ENCODE measurements at places on chromosomes 16 and 17. TPM values are rescaled to one million over a fixed set of nuclear protein-coding genes. Genes with fewer than 3 reads are reported as not detected.
A peak's percentile ranks its signal among the peaks of the same experiment; 100 is the strongest.

- no peak overlapping the region for H3K27ac ChIP-seq
- no peak overlapping the region for H3K4me3 ChIP-seq
- H3K27me3 ChIP-seq: peaks cover 28% of the 10 kb centered on the region
Measured at GRCh38 chr16:65118871-65119270, 3.0 kb downstream of the CDH11 start.

- H3K4me1 ChIP-seq: no peaks in the 10 kb centered on the region
- H3K36me3 ChIP-seq: peaks cover 7% of the 10 kb centered on the region
- no peaks in the 10 kb centered on the region for H3K27me3 ChIP-seq
- H3K27ac ChIP-seq: peak overlapping the region; percentile 58
Measured at GRCh38 chr17:13996748-13997147, 72.6 kb upstream of the COX10 start.

GRCh38 chr17:45732926-45733505 is 51.1 kb upstream of the CRHR1 start:
- peaks cover 67% of the 10 kb centered on the region for H3K27me3 ChIP-seq
- no peak overlapping the region for H3K27ac ChIP-seq
- DNase-seq: no peak
- no peak overlapping the region for H3K4me3 ChIP-seq
- no peaks in the 10 kb centered on the region for H3K4me1 ChIP-seq

- H3K4me1 ChIP-seq: peaks cover 14% of the 10 kb centered on the region
- H3K36me3 ChIP-seq: no peaks in the 10 kb centered on the region
- DNase-seq: no peak
- peaks cover 4% of the 10 kb centered on the region for H3K27me3 ChIP-seq
Measured at GRCh38 chr17:17506893-17507464, 10.8 kb upstream of the RASD1 start.

- H3K4me3 ChIP-seq: no peak overlapping the region
- peaks cover 7% of the 10 kb centered on the region for H3K36me3 ChIP-seq
- H3K27ac ChIP-seq: no peak overlapping the region
- peaks cover 30% of the 10 kb centered on the region for H3K4me1 ChIP-seq
- peaks cover 55% of the 10 kb centered on the region for H3K27me3 ChIP-seq
- DNase-seq: no peak
Measured at GRCh38 chr16:86512301-86512859, 2.1 kb downstream of the FOXF1 start.

DNA sequence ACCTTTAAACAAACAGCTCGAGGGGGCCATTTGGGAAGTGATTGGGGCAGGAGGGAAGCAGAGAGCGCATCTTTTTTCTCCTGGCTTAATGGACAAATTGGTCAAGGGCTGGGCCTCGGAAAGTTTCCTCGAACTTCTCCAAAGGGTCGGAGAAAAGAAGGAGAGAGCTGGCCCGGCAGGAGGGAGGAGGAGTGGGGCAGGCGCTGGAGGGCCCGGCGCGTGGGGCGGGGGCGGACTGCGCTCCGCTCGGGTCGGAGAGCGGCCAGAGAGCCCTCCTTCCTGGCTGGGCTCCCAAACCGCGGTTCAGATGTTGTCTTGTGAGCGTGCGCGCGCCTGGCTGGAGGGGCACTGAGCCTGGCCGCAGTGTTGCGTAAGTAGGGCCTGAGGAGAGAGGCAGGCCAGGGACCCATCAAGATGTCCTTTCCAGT is 1.2 kb downstream of the MMP2 start:
- H3K4me1 ChIP-seq: peaks cover 3% of the 10 kb centered on the region
- DNase-seq: no peak
- no peak overlapping the region for H3K4me3 ChIP-seq
- H3K27me3 ChIP-seq: peaks cover 66% of the 10 kb centered on the region
- H3K27ac ChIP-seq: no peak overlapping the region
- H3K36me3 ChIP-seq: peaks cover 8% of the 10 kb centered on the region

- no peaks in the 10 kb centered on the region for H3K27me3 ChIP-seq
- H3K4me1 ChIP-seq: peaks cover 19% of the 10 kb centered on the region
- peak within 1 kb of the TSS; percentile 94 for H3K27ac ChIP-seq
- peak within 1 kb of the TSS; percentile 99 for H3K4me3 ChIP-seq
- peak; percentile 73 for DNase-seq
- H3K36me3 ChIP-seq: peaks cover 16% of the 10 kb centered on the region
Measured at GRCh38 chr17:51166198-51166986, at the start of gene NME2. Gene NME2 (plus strand): TSS chr17:51166411. CDS start chr17:51166831, 420 bp downstream.

GRCh38 chr17:65385726-65386125 is 175.7 kb downstream of the AXIN2 start:
- no peak for DNase-seq
- no peaks in the 10 kb centered on the region for H3K36me3 ChIP-seq
- H3K27me3 ChIP-seq: peaks cover 27% of the 10 kb centered on the region
- H3K4me1 ChIP-seq: no peaks in the 10 kb centered on the region

GRCh38 chr16:48956620-48957019 is 325.0 kb downstream of the CBLN1 start:
- no peaks in the 10 kb centered on the region for H3K27me3 ChIP-seq
- DNase-seq: no peak
- no peak overlapping the region for H3K27ac ChIP-seq
- no peaks in the 10 kb centered on the region for H3K36me3 ChIP-seq
- H3K4me1 ChIP-seq: no peaks in the 10 kb centered on the region
- H3K4me3 ChIP-seq: no peak overlapping the region

DNA sequence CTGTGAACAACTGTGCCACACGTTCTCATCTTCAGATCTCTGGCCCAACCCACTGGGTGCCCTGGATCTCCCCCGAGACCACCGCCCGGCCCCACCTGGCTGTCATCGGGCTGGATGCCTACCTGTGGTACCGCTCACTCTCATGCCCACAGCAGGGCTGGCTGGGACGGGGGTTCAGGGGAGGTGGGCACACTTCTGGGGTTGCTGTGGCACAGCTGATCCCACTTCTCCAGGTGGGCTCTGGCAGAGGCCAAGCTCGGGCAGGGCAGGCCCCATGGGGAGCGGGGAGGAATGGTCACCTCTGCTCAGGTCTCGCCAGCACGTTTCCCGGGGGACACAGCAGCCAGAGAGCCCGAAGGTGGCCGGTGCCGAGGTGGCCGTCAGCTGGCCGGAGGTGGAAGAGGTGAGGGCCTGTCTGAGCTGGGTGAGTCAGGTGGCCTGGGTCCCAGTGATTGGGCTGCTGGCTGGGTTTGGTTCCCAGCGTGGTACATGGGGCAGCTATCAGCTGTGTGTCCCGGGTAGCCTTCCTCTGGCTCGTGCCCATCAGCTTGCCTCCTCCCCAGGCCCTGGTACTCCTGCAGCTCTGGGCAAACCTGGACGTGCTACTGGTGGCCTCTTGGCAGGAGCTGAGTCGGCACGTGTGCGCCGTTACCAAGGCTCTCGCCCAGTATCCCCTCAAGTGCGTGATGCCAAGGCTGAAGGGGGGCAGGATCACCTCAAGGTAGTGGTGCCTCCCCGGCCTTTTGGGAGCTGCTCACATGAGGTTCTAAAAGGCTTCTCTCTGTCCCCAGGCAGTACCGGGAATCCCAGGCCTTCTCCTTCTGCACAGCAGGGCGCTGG is 2.3 kb upstream of the MRPS34 start:
- H3K4me1 ChIP-seq: peaks cover 22% of the 10 kb centered on the region
- no peaks in the 10 kb centered on the region for H3K27me3 ChIP-seq
- no peak overlapping the region for H3K27ac ChIP-seq
- H3K36me3 ChIP-seq: no peaks in the 10 kb centered on the region
- peak overlapping the region; percentile 45 for H3K4me3 ChIP-seq

GRCh38 chr17:55530064-55530463 is 18.8 kb upstream of the SMIM36 start:
- H3K4me1 ChIP-seq: no peaks in the 10 kb centered on the region
- DNase-seq: no peak
- H3K27ac ChIP-seq: no peak overlapping the region
- H3K27me3 ChIP-seq: no peaks in the 10 kb centered on the region

- H3K4me3 ChIP-seq: peak overlapping the region; percentile 87
- peak overlapping the region; percentile 92 for H3K27ac ChIP-seq
- no peaks in the 10 kb centered on the region for H3K27me3 ChIP-seq
- H3K4me1 ChIP-seq: peaks cover 33% of the 10 kb centered on the region
- no peaks in the 10 kb centered on the region for H3K36me3 ChIP-seq
Measured at GRCh38 chr16:324451-325334, 27.8 kb downstream of the AXIN1 start.

GRCh38 chr17:28783161-28783560 is 39.4 kb downstream of the TRAF4 start:
- H3K27ac ChIP-seq: no peak overlapping the region
- DNase-seq: no peak
- no peaks in the 10 kb centered on the region for H3K27me3 ChIP-seq
- H3K36me3 ChIP-seq: no peaks in the 10 kb centered on the region
- no peak overlapping the region for H3K4me3 ChIP-seq

DNA sequence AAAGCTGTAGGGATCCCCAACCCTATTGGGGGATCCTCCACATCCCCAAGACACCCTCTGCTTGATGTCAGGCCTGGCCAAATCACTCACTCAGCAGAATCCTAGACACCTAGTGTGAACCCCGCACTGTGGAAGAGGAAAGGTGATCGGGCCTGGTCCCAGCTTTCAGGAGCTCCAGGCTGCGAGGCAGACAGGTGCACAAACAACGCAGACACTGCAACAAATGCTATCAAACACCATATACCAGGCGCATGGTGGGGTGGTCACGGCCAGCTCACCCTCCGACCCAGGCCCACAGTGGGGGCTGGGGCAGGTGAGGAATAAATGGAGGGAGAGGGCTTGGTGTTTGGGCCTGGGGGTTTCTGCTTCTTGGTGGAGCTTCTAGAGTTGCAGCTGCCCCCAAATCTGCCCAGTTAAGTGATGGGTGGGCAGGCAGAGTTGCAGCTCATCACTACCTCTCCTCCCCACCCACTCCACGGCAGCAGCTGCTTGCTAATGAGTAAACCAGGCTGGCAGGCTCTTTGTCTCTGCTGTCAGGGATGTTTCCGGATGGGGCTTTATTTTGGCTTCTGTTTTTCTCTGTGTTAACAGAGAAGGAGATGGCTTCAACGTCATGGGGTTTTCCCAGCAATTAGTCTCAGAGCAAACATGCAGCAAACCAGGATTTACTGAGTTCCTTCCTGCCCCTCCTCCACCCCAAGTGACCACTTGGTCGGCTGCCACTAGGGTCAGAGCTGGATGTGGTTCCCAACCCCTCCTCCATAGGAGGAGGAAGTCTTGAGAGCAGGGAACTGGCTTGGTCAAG is 46.6 kb downstream of the PECAM1 start:
- no peak for DNase-seq

DNA sequence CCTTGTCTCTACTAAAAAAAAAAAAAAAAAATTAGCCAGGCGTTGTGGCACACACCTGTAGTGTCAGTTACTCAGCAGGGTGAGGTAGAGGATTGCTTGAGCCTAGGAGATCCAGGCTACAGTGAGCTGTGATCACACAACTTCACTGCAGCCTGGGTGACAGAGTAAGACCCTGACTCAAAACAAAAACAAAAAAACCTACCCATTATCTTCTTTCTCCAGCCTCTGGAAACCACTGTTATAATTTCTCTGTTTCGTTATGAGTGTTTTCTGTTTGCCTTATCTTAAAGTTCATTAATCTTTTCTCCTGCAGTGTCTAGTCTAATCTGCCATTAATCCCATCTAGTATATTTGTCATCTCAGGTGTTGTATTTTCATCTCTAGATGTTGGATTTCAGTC is 18.6 kb upstream of the CLTC start:
- no peaks in the 10 kb centered on the region for H3K27me3 ChIP-seq
- H3K36me3 ChIP-seq: peaks cover 45% of the 10 kb centered on the region
- DNase-seq: no peak
- no peaks in the 10 kb centered on the region for H3K4me1 ChIP-seq

DNA sequence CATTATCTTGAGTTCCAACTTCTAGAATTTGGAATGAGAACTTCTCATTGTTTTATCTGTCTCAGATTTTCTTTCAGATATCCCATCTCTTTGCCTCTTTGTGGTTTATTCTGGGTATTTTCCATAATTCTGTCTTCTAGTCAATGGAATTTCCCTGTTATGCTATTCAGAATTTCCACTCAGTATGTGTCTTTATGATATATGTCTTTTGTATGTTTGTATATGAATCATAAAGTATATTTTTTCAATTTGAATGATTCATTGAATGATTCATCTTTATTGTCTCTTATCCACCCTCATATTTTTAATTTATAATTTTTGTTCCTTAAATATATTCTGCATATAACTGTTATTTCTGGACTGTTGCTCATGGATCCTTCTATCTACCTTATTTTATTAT is 729.7 kb upstream of the GOT2 start:
- no peaks in the 10 kb centered on the region for H3K4me1 ChIP-seq
- no peaks in the 10 kb centered on the region for H3K27me3 ChIP-seq
- H3K4me3 ChIP-seq: no peak overlapping the region
- no peak for DNase-seq

DNA sequence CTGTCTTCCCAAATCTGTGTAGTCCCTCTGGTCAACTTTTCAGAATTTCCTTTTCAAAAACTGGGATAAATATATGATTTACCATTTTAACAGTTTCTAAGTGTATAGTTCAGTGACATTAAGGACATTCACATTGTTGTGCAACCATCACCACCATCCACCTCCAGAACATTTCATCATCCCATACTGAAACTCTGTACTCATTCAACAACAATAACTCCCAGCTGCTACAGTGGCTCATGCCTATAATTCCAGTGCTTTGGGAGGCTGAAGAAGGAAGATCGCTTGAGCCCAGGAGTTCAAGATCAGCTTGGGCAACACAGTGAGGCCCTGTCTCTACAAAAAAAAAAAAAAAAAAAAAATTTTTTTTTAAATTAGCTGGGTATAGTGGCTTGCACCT is 131.0 kb downstream of the AATF start:
- peaks cover 9% of the 10 kb centered on the region for H3K36me3 ChIP-seq
- no peaks in the 10 kb centered on the region for H3K4me1 ChIP-seq
- H3K27me3 ChIP-seq: peaks cover 4% of the 10 kb centered on the region
- DNase-seq: no peak
- H3K27ac ChIP-seq: no peak overlapping the region

DNA sequence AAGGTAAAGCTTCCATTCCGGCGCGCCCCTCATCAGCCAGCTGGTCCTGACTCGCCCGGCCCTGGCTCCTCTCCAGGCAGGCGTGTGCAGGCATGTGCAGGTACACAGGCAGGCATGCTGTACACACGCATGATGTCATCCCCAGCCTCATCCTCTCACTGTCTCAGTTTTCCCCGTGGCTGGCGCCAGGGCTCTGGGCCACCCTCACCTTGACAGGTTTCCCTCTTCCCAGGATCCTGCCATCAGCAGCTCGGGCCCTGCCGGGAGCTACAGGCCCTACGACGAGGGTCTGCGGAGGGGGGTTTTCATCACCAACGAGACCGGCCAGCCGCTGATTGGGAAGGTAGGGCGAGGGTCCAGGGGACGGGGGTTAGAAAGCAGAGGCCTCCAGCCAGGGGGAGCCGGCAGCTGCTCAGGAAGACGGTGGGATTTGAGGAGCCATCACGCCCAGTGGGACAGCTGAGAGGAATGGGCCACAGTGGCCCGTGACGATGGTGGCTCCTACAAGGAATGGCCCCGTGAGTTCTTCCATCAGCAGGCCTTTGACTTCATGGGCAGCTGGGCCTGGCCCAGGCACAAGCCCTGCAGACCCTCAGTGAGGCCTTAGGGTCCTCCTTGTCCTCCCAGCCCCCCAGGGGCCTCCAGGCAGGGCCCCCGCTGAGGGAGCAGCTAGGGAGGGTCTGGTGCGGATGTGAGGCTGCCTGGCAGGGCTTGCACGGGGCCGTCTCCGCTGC is 8.5 kb downstream of the GAA start:
- H3K4me3 ChIP-seq: no peak overlapping the region
- no peak overlapping the region for H3K27ac ChIP-seq
- no peak for DNase-seq
- peaks cover 11% of the 10 kb centered on the region for H3K4me1 ChIP-seq
- no peaks in the 10 kb centered on the region for H3K36me3 ChIP-seq

Gene PRRT2
- not detected for polyA plus RNA-seq

Gene RUNDC3A
- polyA plus RNA-seq: not detected

Gene MYCBPAP
- polyA plus RNA-seq: 0.14 TPM

Gene AOC3
- not detected for polyA plus RNA-seq

Gene TP53TG3
- polyA plus RNA-seq: not detected

Gene ECI1
- 48.9 TPM for polyA plus RNA-seq

Gene VMO1
- not detected for polyA plus RNA-seq

Data from naive B cell (primary cell).